ENCODE measurements at places on chromosomes 1 and 21.

DNA sequence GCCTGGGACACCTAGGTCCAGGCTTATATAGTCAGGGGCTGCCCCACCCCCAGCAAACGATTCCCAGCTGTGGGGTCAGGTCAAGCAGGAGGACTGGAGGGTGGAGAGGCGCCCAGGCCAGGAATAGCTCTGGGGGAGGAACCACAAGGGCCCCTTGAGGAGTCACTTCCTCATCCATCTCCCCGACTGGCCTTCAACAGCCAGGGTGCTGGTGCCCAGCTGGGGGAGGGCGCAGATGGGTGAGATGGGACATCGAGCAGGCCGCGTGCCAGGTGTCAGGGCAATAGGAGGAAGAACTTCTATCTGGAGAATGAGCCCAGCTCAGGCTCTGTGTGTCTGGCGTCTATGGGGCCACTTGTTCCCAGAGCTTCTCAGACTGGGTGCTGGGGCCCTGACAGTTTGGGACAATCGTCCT lies 208 bp upstream of the MYBPH start:
- DNase-seq = no peak

DNA sequence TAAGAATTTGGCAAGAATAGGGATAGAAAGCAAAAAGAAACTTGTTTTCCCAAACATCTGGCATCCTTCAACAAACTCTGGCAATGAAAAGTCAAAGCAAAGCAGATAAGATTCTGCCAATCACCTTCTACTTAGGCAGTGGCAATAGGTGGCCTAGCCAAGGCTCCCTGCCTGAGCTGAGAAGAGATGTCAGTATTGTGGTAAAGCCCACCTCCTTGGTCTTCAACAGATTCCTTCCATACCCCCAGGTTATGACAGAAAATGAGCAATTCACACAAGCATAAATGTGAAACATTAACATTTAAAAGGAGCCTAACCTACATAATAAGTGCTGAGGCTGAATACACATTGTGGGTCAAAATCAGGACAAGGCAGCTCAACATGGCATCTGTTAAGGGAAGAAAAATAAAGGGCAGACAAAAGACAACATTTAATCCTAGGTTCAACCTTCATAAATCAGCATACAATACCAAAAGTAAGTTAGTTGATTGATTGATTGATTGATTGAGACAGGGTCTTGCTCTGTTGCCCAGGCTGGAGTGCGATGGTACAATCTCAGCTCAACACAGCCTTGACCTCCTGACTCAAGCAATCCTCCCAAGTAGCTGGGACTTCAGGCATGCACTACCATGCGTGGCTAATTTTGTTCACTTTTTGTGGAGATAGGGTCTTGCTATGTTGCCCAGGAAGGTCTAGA lies 123.1 kb downstream of the AKT3 start:
- no peak for DNase-seq

DNA sequence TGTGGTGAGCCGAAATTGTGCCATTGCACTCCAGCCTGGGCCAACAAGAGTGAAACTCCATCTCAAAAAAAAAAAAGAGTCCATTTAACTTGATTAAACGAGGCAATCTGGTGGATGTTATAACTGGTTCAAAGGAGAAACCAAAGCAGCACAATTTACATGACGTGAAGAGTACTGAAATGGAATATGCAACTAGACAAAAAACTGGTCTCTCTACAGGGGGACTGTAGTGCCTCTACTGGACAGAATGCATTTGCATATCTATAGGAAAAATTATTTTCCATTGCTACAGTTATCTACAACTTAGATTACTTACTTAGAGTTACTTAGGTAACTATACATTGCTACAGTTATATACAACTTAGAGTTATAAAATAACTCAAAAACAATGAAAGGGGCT lies 2.7 kb upstream of the CAPN2 start:
- no peak for DNase-seq

DNA sequence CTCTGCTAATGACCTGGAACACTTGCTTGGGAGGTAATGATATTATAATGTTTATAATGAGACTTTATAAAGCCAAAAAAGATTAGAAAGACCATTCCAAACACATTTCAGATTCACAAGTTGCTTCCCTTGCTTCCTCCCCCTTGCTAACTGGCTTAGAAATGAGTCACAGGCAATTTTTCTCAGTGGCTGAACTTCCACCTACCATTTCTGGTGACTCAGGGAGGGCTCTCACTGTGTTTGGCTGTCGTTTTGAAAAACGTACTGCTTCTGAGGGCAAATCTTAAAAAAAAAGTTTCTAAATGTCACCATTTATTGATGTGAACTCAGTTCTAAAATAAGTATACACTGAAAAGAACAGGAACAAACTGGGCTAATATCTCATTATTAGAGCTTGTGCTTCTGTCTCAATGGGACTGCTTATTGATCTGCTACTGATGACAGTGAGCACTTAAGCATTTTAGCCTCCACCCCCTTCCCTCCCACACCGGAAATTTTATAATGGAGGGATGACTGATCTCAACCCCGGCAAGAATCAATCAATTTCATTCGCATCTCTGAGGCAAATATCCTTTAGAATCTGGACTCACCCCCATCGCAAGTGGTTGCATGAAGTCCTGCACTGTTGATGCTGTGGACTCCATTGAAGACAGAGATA lies 278.3 kb downstream of the KCTD3 start:
- DNase-seq = no peak

- DNase-seq = no peak
Measured at GRCh38 chr1:209411491-209411929, 172.0 kb upstream of the CAMK1G start.

DNA sequence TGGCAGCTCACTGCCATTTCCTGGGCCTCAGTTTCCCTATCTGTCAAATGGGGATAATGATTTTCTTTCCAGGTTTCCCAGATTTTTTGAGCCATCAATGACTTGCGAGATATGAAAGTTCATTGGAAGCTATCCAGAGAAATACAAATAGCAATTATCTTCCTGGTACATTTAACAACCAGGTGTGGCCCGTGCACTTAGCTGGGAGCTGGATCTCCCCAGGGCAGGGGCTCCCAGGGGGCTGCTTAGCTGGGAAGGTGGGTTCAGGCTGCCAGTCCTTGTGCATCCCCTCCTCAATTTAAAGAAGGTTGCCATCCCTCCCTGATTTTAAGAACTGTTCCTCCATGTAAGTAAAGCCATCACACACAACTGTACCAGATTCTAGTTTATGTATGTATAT lies 3.6 kb upstream of the TMEM54 start:
- no peak for DNase-seq

DNA sequence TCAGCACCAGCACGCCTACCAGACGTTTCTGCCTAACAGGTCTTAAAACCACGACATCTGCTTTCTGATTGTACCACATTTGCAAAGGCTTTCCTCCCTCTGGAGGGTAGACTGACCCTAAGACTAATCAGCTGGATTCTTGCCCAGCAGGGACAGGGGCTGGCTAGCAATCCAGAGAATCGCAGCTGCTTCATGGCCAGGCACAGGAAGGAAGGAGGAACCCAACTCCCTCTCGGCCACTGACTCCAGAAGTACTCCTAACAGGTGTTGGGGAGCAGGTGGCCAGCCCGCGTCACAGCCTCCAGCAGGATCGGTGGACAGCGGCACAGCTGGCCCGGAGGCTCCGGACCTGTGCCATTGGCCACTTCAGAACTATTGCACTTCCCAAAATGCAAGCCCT lies 180.8 kb downstream of the NPHP4 start:
- DNase-seq = no peak

- no peak for DNase-seq
Measured at GRCh38 chr1:118862755-118863154, 125.4 kb downstream of the TBX15 start.

Data from activated T-cell treated with anti-CD3 and anti-CD28 coated beads, Interleukin-2, amount 50 U/mL, for 48 hours (primary cell).